ENCODE measurements at places on chromosomes 1 and 21. TPM values are rescaled to one million over a fixed set of nuclear protein-coding genes. Genes with fewer than 3 reads are reported as not detected.

DNA sequence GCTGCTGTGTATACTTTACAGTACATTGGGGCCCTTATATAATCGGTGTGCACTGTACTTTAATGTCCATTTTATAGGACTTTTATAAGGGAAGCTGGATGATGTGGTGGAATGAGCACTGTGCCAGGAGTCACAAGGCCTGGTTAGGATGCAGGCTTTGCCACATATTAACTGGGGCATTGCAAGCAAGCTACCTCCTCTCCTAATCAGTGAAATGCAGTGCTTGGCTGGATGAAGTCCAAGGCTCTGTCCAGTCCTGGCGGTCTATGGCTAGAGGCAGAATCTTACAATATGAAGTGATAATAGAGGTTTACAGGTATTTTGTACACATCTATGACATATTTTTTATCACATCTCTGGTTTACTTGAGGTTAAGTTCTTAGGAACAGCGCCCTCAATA, 1.7 kb upstream of the PKP1 start:
- no peak overlapping the region for H3K27ac ChIP-seq
- no peak overlapping the region for H3K4me3 ChIP-seq
- H3K4me1 ChIP-seq = no peaks in the 10 kb centered on the region
- H3K36me3 ChIP-seq = no peaks in the 10 kb centered on the region

The FCN3 gene
- polyA plus RNA-seq = not detected

DNA sequence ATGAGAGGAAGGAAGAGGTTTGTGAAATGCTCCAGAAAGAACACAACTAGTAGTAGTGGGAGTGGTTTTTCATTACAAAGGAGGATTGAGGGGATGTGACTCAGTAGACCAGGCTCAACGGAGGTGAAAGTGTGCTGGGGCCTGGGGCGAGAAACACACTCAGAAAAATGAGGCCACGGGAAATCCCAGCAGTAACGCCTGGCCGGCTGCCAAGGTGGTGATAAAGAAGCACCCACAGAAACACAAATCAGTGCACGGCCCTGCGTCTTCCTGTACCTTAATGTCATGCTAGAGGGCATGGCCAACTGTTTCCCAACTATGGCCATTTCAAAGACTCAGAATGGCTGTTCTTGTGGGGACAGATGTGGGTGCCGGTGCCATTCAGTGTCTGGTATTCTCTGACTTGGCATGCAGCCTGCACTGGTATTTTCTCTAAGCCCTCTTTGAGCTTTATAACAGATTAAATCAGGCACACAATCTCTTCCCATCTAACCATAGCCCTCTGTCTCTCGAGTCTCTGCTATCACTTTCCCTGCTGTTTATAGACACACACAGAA, 38.2 kb downstream of the URB2 start:
- H3K27ac ChIP-seq = no peak overlapping the region
- H3K4me1 ChIP-seq = no peaks in the 10 kb centered on the region
- no peak overlapping the region for H3K4me3 ChIP-seq
- no peaks in the 10 kb centered on the region for H3K36me3 ChIP-seq
- H3K27me3 ChIP-seq = no peaks in the 10 kb centered on the region

- no peaks in the 10 kb centered on the region for H3K4me1 ChIP-seq
- no peak overlapping the region for H3K27ac ChIP-seq
- no peak overlapping the region for H3K4me3 ChIP-seq
- no peak for DNase-seq
These were observed 47.1 kb upstream of the LRRC3 start for GRCh38 chr21:44408226-44408625.

The FMOD gene
- polyA plus RNA-seq = 2.9 TPM

DNA sequence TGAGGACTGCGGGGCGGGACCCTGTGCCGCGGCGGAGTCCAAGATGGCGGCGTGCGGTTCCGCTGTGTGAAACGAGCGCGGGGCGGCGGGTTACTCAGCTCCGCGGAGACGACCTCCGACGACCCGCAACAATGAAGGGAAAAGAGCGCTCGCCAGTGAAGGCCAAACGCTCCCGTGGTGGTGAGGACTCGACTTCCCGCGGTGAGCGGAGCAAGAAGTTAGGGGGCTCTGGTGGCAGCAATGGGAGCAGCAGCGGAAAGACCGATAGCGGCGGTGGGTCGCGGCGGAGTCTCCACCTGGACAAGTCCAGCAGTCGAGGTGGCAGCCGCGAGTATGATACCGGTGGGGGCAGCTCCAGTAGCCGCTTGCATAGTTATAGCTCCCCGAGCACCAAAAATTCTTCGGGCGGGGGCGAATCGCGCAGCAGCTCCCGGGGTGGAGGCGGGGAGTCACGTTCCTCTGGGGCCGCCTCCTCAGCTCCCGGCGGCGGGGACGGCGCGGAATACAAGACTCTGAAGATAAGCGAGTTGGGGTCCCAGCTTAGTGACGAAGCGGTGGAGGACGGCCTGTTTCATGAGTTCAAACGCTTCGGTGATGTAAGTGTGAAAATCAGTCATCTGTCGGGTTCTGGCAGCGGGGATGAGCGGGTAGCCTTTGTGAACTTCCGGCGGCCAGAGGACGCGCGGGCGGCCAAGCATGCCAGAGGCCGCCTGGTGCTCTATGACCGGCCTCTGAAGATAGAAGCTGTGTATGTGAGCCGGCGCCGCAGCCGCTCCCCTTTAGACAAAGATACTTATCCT, 430 bp downstream of the RBM15 start:
- peaks cover 16% of the 10 kb centered on the region for H3K36me3 ChIP-seq

- H3K4me3 ChIP-seq = no peak overlapping the region
- no peak for DNase-seq
- H3K4me1 ChIP-seq = no peaks in the 10 kb centered on the region
- H3K27me3 ChIP-seq = no peaks in the 10 kb centered on the region
- H3K36me3 ChIP-seq = peaks cover 3% of the 10 kb centered on the region
These were observed 31.4 kb downstream of the SLC30A7 start for GRCh38 chr1:100927276-100927675.

GRCh38 chr1:161282991-161283390, 24.4 kb downstream of the PCP4L1 start:
- peaks cover 2% of the 10 kb centered on the region for H3K27me3 ChIP-seq
- H3K36me3 ChIP-seq = no peaks in the 10 kb centered on the region
- H3K4me1 ChIP-seq = no peaks in the 10 kb centered on the region
- H3K4me3 ChIP-seq = no peak overlapping the region

Data from fibroblast of lung (primary cell).